Fibroblast of lung (primary cell): ENCODE measurements at places on chromosomes 13 and 19.
A peak's percentile ranks its signal among the peaks of the same experiment; 100 is the strongest.

DNA sequence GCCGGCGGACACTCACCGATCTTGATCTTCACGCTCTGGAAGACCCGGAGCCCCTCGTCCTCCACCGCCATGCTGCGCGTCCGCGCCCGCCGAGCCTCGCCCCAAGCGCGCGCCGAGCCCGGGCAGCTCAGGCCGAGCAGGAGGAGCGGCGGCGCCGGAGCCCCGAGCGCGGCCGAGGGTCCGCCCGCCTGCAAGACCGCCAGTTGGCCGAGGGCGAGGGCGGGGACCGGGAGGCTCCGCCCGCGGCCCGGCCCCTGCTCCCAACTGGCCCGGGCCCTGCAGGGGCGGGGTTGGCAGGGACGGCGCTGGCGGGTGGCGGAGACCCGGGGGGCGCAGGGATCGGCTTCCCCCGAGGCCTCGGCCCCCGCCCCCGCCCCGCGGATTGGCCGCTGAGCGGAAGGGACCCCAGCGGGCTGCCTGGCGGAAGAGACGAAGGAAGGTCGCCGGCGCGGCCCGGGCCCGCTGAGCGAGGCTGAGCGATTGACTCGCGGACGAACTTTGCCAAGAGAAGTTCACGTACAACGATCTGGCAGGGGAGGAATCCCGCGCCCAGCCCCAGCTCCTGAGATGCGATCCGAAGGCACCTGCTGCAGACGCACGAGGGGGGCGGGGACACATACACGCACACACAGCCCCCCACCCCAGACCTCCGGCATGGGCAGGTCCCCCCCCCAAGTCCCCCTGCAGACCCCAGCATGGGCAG, at the start of gene RASA3:
RASA3 (minus strand) TSS at position 205 of the 703 bp plus-strand sequence; CDS start at position 71, 134 bp downstream.
- DNase-seq: peak; percentile 87

GRCh38 chr19:9054207-9054606, 32.7 kb upstream of the OR1M1 start:
- DNase-seq: no peak

DNA sequence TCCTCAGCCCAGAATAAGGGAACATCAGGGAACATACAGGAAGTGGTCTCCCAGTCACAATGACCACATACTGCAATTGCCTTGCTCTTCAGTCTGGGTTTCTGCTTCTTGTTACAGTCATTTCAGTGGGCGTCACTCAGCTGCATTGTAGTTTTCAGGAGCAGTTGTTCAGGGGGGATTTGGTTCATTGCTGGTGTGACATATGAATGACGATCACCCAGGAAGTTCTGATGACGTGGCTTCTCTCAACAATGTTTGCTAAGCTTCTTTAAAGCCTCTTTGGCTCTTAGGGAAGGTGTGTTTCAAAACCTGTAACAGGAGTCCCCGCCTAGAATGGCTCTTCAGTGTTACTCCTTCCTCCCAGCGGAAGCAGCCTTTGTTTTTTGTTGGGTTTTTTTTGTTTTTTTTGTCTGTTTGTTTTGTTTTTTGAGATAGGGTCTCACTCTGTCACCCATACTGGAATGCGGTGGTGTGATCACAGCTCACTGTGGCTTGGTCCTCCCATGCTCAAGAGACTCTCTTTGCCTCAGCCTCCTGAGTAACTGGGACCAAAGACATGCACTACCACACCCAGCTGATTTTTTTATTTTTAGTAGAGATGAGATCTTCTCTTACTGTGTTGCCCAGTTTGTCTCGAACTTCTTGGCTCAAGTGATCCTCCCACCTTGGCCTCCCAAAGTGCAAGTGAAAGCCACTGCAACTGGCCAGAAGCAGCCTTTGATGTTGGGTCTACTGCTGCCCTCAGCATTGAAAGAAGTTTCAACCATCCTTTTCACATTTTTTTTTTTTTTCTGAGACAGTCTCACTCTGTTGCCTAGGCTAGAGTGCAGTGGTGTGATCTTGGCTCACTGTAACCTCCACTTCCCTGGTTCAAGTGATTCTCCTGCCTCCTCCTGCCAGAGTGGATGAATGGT, 1.4 kb upstream of the SCEL start:
- peak; percentile 51 for DNase-seq

DNA sequence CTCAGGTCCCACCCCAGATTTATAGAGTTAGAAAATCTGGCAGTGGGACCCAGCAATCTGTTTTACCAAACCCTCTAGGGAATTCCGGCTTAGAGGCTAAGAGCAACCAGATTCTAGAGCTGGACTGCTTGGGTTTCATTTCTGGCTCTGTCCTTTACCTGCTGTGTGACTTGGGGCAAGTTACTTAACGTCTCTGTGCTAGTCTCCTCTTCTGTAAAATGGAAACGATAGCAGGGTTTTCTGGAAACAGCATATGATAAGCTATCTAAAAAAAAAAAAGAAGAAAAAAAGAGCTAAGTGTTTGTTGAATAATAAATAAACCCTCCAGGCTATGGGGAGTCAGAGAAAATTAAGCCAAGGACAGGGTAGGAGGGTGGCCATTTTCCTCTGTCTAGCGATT, 11.6 kb upstream of the CACNG7 start:
- DNase-seq: no peak

GRCh38 chr19:10193790-10194499, 808 bp downstream of the DNMT1 start:
- DNase-seq: peak; percentile 67

DNA sequence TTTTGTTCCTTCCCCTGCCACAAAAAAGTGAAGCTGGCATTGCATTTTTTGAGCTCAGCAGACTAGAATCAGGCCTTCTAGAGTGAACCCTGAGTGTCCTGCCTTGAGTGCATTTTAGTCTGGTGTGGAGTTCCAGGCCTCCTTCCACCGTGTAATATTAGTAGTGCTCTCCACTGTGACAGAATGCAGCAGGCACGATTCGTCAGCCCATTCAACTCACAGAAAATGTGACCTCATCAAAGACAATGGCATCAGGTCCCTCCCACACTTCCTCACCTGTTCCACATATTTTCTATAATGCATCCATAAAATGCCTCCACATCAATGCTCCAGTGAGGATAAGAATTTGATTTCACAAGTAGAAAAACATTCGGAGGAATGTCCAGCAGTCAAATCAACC, 227.6 kb downstream of the FGF9 start:
- no peak for DNase-seq

DNA sequence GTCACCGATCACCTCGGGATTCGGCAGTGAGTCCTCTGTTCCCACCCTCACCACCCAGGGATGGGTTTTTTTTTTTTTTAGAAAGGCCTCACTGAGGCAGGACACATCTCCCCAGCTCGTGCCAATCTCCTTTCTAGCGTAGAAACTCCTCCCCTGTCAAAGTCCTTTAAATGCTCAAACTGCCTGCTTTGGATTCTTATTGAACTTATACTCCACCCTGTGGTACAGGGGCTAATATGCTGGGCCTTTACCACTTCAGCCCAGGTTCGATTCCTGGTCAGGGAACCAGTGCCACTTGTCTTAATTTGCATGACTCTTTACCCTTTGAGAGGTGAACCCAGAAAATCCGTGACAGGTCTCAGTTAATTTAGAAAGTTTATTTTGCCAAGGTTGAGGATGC, 8.3 kb upstream of the ZNF14 start:
- no peak for DNase-seq

- DNase-seq: no peak
Observed at GRCh38 chr19:58385313-58385890, 1.7 kb upstream of the RPS5 start.

GRCh38 chr13:63364159-63364558, 1948.5 kb upstream of the PCDH20 start:
- DNase-seq: no peak

GRCh38 chr19:5587661-5588060, 19.9 kb upstream of the TINCR start:
- no peak for DNase-seq

GRCh38 chr19:46035986-46036743, 4.6 kb downstream of the IGFL4 start:
- DNase-seq: no peak

- DNase-seq: no peak
Observed at GRCh38 chr19:39224910-39225309, 19.9 kb downstream of the IFNL3 start.

DNA sequence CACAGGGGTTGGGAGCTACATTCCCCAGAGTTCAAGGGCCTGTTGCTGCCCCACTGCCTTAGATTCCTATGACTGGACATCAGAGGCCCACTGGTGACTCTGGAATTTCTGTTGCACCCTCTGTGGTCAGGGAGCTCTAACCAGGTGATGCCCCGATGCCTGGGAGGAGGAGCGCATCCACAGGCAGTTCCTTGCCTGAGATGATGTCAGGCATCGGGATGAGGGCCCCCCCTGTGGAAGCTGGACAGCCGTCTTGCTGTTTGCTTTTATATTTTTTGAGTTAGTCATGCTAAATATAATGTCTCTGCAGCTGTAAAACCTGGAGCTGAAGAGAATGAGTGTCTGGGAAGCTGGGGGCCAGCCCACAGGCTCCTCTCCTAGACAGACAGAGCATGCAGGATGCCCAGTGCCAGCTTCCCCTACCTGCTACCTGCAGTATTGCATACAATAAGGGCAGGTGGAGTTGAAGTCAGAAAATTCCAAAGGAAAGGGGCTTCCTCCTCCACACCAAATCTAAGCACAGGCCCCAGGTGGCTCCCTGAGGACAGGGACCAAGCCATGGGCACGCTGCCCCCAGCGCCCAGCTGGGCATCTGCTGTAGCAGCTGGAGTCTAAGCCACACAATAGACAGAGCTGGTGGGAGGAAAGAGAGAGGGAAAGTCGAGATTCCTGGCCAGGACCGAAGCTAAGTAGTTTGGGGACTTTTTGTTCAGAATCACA, 16.2 kb downstream of the COL4A2 start:
- DNase-seq: peak; percentile 96

DNA sequence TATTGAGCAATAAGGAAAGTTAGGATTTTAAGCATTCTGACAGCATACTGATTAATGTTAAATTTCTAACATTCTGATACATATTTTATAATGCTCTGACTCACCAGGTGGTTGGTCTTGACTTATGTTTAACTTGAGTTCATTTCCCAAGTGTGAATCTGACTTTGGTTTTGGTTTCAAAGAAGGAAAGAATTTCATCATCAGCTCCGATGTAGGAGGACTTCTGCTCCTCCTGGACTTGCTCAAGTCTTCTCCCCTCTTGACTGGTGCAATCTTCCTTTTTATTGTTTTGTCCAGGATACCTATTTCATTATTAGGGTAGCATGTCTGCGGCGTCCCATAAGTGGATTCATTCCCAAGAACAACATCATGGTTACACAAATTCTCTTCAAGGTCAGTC, 141.3 kb downstream of the RNF17 start:
- DNase-seq: peak; percentile 16

DNA sequence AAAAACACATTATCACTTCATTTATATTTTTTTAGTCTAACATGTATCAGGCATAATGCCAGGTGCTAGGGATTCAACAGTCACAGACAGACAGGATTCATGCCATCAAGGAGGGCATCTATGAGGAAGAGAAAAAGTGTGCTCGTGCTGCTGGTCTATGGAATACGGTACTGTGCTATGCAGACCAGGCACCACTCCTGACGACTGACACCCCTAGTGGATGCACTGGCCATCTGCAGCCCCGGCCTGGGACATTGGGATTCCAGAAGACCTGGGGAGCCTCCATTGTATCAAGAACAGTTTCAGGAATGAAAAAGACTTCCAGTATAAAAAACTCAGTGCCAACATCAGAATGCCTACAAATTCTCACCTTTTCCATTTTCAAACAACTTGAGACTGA, 94.0 kb downstream of the KLF12 start:
- DNase-seq: peak; percentile 19

GRCh38 chr19:55352040-55352439, 2.5 kb downstream of the COX6B2 start:
- DNase-seq: no peak

DNA sequence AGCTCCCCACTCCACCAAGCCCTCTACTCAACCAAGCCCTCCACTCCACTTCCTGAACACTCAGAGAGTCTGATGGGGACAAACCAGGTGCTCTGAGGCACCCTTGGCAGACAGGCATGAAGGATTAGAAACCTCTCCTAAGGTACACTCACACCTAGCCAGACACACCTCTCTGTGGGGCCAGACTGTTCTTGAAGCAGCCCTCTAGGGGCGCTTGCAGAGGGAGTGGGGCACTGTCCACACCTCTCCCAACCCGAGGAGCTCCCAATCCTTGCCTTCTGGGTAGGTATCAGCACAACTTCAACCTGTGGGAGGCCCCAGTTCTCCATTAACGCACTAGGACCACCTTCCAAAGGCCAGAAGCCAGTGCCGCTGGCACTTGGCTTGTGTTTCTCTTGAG, 108.7 kb upstream of the VSTM2B start:
- DNase-seq: no peak

GRCh38 chr13:65856431-65856830, 1373.7 kb downstream of the PCDH9 start:
- peak; percentile 58 for DNase-seq
